ENCODE measurements at places on chromosomes 4 and X.

- DNase-seq: peak; percentile 59
Observed at GRCh38 chr4:55554453-55555030, 7.8 kb upstream of the CLOCK start.

DNA sequence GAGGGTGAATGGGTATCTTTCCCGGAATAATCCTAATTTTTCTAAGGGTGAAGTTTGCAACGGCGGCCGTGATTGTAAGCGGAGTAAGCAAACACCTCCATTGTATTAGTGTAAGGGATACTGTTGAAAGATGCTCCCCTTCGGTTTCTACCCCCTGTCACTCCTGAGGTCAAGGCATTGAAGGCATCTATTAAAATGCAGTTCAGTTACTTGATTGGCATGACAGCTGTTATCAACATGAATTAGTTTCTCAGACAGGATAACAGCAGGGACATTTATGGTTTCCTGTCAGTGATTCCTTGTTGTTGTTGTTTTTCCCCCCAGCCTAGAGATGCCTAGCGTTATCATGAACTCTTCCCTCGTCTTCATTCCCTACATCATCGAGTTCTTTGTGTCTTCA is 552 bp downstream of the SLC25A14 start:
- DNase-seq: no peak

DNA sequence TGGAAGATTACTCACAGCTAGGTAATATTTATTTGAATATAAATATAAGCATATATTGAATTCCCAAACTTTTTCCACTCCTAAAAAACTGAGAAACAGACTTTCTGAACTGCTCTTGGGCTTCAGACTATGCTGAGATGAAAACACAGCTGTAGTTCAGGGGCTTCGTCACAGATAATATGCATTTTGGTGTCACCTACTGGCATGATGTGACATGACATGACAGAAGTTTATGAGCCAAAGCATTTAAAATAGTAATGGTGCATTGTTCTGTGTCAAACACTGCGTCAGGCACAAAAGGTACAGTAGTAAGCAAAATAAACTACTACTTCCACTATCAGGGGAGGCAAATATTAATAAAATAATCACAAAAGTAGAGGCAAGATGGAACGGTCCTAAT is 171.3 kb downstream of the BTC start:
- peak; percentile 90 for DNase-seq

DNA sequence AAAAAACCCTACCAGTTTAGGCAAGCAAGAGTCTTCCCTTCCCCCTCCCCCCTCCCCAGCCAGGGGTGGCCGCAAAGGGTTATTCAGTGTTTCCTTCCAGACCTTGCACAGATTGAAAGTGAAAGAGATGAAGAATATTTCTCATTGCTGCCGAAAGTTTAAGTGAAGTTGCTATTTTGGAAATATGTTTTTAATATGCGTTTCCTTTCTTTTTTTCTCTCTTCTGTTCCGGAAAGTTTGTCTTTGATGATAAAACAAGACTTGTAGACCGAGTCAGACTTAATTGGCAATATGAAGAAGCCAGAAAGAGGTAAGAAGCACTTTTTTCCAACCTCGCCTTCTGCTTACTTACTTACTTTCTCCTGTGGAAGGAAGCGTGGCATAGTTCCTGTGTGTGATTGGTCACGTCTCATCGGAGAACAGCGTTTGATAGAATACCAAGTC is 58.5 kb upstream of the CLCN4 start:
- no peak for DNase-seq

GRCh38 chrX:48508400-48509244 is at the start of gene PORCN:
PORCN (plus strand) TSS chrX:48508992; CDS start chrX:48509821, 829 bp downstream.
- peak; percentile 84 for DNase-seq

DNA sequence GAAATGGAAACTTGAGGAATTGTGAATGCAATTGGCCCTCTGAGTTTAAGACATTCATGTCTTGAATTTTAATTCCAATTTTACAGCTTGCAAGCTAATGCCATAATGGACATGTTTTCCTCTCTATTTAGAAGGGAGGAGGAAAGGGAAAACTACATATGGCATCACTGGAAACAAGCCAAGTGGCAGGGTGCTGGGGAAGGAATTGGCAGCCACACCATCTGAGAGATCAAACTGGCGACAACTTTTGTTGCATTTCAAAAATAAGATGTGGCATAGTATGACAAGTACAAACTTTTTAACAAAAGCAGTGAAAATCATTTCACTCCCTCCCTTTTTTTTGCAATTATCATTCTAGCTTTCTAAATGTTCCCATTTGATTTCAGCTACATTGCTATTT is 615.6 kb downstream of the CENPC start:
- DNase-seq: no peak

- no peak for DNase-seq
Observed at GRCh38 chrX:104315555-104315954, 60.8 kb upstream of the ESX1 start.

Measured in hematopoietic multipotent progenitor cell treated with erythropoietin and hydrocortisone succinate and interleukin-3 and kit ligand, for 6 days (in vitro differentiated cells).